ENCODE measurements at places on chromosomes 2 and 18.

DNA sequence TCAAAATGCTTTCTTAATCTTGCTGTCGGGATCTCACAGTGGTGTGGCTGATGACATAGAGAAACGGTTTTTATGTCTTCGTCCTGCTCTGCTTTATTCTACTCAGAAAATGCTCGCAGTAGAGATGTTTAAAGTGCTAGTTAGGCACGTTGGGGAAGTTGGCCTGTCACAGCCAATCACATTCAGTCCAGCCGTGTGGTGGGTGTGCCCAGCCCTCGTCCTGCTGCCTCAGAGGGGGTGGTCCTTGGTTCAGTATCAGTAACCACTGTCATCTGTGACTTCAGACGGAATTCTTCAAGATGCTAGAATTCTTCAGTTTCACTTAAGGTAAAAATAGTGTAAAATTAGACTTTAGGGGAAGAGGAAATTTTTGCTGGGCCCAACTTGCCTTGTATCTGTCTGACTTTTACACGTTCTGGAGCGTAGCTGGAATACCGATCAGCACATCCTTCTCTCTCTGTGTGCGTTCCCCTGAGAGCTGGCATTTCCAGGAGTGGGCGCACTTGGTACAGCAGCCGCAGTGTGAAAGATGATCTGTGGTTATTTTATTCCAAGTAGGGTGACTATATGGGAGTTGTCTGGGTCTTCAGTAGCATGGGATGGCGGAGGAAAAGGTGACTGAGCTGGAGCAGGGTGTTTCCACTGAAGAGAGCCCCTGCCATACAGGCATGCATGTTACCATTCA is 18.5 kb downstream of the TRAF3IP1 start:
- no peak for DNase-seq

DNA sequence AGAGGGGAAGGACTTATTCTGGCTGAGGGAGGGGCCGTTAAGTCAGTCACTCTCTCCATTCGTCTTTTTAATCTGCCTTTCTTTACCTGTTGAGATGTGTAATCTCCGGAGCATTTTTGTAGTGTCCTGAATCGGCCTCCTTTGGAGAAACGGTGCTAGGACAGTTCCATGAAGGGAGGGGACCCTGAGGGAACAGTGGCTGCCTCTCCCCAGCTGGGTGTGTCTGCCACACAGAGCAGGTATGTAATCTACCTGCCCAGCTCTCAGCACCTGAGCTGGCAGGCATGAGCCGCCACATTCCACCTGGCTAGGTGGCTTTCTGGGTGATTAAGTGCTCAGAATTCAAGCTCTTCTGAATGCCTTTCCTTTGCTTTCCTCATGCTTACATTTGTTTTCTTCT is 131.2 kb downstream of the WDSUB1 start:
- no peak for DNase-seq

- no peak for DNase-seq
Measured at GRCh38 chr2:111671426-111672150, 212.4 kb downstream of the ANAPC1 start.

GRCh38 chr2:120904830-120905234 is 169.2 kb downstream of the GLI2 start:
- DNase-seq: no peak

GRCh38 chr2:74042606-74043005 is 57.9 kb downstream of the TET3 start:
- DNase-seq: no peak

DNA sequence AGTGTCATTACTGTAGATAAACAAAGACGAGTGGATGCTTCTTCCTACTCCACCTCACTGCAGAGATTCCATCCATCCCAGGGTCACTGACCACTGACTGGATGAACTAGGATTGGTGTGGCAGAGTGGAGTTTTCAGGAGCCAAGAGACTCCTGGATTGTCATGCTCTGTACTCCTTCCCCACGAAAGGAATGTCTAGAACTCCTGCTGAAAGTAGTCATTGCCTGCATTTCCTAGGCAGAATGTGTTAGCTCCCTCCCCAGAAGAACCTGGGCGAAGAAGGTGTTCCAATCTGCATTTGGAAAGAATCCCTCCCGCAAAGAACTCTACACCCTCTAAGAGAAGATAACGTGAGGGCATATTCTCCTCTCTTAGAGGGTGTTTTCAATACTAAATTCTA is 6.2 kb downstream of the PAX8 start:
- DNase-seq: no peak

DNA sequence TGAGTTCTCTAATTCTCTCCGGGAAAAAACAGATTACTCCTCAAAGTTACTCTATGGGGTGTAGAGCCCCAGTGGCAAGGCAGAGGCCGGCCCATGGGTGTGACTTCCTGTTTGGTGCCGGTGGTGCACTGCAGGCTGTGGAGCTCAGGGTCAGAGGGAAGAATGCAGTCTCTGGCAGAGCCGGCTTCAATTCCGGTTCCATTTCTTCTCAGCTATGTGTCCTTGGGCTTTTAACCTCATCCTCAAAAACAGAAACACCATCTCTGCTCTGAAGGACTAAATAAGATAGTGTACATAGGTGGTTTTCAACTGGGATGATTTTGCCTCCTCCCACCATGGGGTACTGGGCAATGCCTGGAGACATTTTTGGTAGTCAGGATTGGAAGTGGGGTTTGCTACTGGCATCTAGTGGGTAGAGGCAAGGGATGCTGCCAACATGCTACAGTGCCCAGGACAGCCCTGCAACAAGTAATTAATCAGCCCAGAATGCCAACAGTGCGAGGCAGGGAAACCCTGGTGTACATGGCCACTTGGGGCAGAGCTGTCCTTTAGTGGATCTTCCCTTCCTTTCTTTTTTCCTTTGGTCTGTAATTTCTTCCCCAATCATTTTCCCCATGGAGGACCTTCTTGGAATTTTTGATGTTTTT is 81.2 kb downstream of the INSIG2 start:
- no peak for DNase-seq

GRCh38 chr2:240960971-240961876 is 37.2 kb upstream of the SNED1 start:
- DNase-seq: no peak

DNA sequence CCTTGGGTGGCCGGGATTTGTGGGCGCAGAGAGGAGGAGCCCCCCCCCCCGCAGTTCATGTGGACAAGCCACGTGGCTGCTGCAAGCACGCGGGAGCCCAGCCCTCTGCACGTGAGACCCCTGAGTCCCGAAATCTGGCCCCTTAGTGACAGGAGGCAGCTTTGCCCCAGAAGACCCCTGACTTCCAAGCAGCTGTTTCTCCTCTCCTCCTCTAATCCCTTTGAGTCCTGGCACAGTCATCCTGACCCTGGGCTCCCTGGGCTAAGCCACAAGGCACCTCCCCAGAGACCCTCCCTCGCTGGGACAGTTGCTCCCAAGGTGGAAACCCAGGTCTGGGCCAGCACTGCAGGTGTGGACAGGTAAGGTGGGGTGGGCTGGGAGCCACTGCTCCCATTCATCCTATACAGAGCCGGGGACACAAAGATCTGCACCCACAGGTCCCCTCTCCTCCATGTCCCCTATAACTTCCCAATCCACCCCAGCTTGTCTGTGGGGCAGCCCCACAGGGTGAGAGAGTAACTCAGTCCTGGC is 923 bp downstream of the TEKT4 start:
- DNase-seq: no peak

GRCh38 chr2:120134263-120134662 is 88.9 kb downstream of the TMEM185B start:
- no peak for DNase-seq

DNA sequence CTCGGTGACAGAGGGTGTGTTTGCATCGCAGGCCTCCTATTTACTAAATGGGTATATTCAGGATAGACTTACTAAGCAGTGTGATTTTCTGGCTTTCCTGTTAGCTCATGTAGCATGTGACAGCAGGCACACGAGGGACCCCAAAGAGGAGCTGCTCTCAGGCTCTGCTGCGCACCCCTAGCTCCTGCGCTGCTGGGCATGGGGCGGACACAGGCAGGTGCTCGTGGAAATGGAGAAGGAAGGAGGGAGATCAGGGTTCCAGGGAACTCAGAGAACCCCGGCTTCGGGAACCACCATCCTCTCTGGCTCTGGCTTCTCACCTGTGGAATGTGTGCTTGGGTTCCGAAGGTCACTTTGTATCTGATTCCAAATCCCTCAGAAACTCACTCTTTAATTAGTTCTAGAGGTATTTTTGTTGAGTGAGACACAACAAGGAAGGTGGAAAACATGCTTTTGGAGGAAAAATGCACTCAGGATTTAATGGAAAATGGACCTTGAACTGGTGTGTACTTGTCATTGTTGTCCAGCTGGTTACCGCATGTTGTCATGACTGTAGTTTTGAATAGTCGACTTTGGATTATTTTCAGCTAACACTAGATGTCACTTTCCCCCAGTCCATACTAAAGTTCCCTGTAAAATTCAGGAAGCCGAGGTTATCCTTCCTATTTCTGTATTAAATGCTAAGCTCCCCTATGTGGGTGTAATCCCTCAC is 3.5 kb downstream of the SNTG2 start:
- DNase-seq: no peak

DNA sequence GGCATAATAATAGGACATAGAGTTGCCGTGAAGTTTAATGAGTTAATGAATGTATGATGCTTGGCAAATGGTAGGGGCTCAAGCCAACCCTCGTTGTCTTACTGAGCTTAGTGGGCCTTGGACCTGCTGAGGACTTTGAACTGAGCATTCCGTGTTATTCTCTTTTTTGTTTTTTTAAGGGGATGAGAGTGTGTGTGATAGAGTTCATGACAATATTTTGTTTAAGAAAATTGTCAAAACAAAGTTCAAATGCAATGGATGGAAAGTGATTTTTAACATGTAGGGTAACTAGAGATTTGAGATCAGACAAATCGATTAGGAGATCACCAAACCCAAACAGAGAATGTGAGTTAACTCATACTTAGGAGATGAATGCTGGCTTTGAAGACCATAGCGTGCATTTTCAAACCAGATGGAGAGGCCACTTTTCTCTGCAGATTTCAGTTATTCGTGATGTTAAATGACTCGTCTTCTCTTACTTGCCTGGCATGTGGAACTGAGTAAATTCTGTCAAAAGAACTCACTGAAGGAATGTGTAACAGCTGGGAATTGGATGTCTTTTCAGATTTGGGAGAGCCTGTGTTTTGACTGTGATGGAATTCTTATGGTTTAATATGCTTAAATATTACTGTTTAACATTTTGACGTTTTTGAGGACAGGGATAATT is 88.7 kb downstream of the NEDD4L start:
- no peak for DNase-seq

- DNase-seq: no peak
Measured at GRCh38 chr2:11459816-11460215, 6.1 kb downstream of the E2F6 start.

DNA sequence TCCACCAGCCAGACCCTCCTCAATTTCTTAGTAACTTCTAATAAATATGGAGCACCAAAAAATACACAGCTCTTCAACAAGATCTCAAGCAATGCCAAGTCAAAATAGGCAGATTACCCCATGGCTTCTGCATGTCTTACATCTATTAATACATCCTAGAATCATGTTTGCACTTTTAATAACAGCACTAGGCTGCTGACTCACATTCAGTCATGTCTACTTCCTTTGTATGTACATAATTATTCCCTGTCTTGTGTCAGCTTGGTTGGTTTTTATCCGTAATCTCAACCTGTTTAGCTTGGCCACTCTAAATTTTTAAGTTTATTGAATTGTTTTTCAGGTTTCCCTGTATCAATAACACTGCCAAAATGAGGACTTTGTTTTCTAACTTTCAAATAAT is 420.1 kb upstream of the ACVR2A start:
- no peak for DNase-seq

DNA sequence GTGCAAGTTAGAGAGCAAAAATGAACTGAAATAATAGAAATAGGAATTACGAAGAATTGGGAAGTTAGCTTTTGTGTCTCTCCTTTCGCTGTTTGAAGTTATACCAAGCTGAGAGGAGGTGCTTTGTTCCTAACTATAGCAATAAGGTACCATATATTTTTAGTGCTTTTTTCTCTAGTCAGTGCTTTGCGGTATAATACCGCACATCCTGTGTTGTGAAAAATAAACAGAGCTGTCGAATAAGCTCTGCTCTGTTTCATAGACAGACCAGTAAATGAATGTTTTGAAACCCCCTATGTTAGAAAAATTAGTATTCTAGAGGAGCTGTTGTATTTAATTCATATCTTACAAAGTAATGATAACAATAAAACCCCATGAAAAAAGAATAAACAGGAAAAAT is 130.8 kb downstream of the MAP4K4 start:
- DNase-seq: no peak

DNA sequence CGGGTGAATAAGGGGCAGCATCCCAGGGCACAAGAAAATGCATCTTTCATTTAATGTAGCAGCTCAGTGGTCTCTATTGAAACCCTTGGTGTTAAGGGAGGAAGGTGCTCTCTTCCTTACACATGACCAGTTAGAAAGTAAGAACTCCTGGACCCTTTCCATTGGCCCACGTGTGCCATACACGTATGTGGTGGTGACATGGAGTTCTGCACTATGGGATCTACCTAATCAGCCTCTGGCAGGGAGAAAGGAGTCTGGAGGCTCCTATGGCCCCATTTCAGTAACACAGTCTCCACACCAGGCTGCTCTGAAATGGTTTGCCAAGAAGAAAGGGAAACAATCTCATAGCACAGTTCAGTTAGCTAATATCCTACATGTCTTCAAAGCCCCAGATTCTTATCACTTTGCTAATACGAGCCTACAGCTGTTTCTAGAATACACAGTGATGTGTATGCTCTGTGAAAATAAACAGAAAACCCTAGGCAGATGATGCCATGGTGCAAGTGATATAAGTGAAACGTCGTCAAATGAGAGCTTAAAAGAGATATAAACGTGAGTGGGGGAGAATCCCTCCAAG is 7.0 kb downstream of the EFEMP1 start:
- no peak for DNase-seq

DNA sequence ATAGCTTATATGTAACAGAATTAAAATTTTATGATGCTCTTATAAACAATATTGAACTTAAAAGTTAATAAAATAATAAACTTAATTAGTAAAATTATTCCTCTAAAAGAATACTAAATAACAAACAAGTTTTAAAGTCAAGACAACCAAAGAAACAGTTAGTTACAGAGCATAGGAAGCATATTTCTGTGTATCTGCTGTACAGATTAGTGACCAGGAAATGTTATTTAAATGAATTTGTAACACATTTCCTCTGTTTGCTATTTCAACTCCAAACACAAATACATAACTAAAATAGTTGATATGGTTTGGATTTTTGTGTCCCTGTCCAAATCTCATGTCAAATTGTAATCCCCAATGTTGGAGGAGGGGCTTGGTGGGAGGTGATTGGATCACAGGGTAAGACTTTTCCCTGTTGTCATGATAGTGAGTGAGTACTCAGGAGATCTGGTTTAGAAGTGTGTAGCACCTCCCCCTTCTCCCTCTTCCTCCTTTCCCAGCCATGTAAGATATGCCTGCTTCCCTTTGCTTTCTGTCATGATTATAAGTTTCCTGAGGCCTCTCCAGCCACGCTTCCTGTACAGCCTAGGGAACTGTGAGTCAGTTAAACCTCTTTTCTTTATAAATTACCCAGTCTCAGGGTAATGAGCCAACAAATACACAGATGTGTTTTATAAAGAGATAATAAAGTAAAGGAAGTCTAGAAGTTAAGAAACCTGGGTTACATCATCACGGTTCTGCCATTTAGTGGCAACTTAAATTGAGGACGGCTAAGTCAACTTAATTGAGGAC is 51.8 kb downstream of the ROCK2 start:
- DNase-seq: no peak
